Endothelial cell of umbilical vein (primary cell): ENCODE measurements at places on chromosomes 4 and X.

DNA sequence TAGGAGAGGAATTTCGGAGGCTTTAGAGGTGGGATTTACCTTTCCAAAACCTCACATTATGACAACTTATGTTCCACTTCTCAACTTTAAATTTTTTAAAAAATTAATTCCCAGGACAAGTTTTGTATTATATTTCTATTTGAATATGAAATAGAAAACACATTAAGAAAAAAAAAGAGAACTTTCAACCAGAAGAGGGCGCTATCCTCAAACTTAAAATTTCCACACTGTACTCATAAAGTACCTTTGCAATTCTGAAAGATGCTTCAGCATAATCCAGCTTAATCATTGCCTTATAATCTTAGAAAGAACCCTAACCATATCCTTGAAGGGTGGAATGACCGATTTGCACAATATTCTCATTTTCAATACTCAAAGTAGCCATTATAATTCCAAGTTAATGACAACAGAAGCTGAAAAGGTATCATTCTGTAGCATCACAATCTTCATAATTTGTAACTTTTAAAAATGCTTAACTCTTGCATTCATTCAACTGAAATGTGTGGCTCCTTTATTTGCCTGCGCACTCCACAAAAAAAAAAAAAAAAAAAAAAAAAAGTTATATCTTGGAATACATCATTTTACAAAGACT lies 158.0 kb downstream of the KCNIP4 start:
- DNase-seq, result peak; percentile 51

- no peak for DNase-seq
Observed at GRCh38 chrX:40374486-40374885, 206.3 kb upstream of the ATP6AP2 start.

- DNase-seq, result peak; percentile 31
Observed at GRCh38 chr4:1767770-1768366, 25.2 kb upstream of the FGFR3 start.

DNA sequence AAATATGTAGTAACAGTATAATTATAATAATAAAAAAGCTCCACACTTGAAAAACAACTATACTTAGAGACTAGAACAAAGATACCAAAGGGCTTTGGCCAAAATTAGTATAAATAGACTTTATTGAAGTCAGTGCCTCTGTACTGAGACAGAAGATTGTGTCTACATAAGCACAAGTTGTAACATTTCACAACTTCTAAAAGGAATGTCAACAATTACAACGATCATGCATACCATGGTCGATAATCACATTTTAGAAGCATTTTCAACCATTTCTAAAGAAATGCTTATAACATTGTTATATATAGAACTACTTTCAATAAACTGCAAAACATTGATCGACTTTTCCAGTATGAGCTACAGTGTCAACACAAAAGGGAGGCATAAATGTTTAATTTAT lies 57.0 kb downstream of the DHX15 start:
- DNase-seq, result no peak

DNA sequence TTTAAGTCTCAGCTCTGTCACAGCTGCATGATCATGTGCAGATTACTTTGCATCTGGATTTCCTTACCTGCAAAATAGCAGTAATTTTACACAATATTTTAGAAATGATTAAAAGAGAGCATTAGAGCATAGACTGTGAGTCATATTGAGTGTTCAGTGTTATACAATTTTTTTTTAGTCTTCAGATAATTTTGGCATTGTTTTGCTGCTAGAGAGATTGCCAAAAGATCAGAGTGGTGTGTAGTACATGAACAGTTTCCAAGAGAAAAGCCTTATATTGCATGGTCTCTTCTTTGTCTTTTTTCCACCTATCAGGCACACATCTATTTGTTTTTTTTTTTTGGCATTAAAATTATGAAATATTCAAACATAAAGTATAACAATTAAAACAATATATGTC lies 209.6 kb upstream of the TLL1 start:
- no peak for DNase-seq

DNA sequence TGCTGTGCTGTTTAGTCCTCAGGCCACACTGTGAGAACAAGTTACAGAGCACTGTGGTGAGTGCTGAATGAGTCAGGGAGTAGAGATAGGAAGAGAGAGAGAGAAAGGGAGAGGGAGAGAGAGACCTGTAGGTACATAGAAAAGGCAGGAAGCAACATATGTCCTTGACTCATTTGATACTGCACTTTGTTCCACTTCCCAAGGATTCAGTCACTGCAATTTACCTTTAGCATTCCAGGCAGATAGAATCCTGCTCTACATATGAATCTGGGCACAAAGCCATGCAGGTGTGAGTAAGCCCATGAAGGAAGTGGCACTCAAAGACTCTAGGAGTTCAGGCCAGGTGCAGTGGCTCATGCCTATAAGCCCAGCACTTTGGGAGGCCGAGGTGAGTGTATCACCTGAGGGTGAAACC lies 1.0 kb upstream of the DAPP1 start:
- DNase-seq, result no peak

GRCh38 chrX:29687687-29688086 lies 527.7 kb upstream of the MAGEB2 start:
- peak; percentile 58 for DNase-seq

DNA sequence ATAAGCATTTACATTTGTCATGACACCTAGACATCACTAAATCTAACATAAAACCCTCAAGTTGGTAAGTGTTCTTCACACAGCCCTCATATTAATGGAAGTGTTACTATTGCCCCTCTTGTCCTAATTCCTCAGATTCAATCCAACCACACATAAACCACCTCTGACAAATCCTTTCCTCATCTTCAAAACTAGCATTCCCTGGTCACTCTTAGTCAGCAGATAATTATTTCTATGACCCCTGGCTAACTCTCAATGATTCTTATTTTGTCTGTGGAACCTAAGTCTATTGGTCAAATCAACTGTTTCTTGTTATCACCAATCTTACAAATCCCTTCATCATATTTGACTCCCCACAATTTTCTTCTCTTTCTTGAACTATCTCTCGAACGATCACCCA lies 168.6 kb downstream of the PPP3CA start:
- DNase-seq, result no peak

- no peak for DNase-seq
Observed at GRCh38 chrX:40076750-40077575, 20.8 kb downstream of the BCOR start.

- DNase-seq, result no peak
Observed at GRCh38 chrX:18278449-18278848, 57.8 kb upstream of the BEND2 start.

DNA sequence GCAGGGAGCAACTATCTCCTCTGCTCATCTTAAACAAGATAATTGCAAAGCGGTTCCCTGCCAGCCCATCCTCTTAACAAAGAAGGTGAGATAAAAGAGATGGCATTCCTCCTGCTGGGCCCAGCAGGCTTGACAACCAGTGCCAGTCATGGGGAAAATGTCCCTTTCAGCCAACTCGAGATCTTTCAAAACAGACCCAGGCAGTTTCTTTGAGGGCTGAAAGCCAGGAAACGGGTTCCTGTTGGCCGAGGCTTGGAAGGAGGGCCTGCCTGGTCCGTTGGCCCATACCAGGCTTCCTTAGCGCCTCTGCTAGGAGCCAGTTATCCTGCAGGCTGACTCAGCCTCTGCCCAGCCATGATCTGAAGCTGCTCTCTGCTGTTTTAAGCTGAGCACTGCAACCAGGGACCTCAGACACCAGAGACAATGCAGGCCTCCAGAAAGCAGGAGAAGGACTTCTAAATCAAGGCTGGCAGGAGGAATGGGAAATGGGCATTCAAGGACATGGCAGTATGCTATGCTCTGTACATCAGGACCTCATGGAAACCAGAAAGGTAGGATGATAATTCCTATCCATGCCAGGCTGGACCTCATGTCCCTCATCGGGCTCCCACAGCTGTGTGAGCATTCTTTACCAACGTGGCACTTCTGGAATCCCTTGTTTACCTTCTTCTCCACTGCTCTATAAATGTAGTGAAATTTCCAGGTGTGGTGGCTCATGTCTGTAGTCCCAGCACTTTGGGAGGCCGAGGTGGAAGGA lies 42.4 kb upstream of the SLC2A9 start:
- peak; percentile 82 for DNase-seq

GRCh38 chr4:39047681-39048080 lies 14.4 kb upstream of the KLHL5 start:
- DNase-seq, result no peak

GRCh38 chrX:356385-357034 lies 30.2 kb downstream of the PPP2R3B start:
- DNase-seq, result no peak

DNA sequence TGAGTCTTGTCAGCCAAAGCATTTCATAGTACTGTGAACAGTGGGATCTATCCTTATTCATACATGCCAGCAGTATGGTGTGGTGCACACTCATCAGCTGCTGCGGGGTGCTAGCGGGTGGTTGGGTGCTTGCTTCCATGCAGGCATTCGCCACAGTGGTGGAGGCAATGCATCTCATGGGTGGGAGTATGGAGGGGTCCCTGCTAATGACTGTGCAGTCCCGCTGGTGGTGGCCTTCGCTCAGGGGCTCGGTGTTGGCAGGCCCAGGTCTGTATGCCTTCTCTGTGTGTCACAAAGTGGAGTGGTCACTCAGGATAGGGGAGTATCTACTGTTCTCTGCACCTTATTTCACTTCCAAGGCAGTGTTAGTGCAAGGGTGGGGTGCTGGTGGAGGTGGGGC lies 122.6 kb downstream of the POU3F4 start:
- no peak for DNase-seq

DNA sequence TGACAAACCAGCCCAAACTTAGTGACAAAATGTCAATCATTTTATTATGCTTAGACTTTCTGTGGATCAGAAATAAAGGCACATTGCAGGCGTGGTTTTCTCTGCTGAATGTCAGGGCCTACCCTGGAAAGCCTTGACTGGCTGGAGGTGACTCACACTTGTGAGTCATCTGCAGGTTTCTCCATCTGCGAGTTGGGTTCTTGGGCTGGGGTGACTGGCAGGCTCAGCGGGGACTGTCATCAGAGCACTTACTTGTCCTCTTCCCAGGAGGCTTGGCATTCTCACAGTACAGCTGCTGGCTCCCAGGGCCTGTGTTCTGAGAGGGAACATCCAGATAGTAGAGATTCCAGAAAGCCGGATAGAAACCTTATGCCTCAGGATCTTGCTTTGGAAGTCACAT lies 153.8 kb upstream of the AGA start:
- no peak for DNase-seq

DNA sequence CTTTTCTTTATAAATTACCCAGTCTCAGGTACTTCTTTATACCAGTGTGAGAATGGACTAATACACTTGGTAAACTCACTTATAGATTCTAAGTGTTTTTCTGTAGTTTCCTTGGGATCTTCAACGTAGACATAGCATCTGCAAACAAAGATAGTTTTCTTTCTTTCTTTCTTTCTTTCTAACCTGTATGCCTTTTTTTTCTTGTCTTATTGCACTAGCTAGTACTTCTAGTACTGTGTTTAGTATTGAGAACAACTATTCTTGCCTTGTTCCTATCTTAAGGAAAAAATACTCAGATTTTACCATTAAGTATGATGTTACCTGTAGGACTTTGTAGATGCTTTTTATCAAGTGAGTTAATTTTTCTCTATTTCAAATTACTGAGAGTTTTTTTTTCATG lies 102.2 kb downstream of the EDA start:
- DNase-seq, result no peak

GRCh38 chr4:48234575-48234974 lies 35.1 kb downstream of the TEC start:
- DNase-seq, result no peak
